ENCODE measurements at places on chromosomes 12 and 14.
A peak's percentile ranks its signal among the peaks of the same experiment; 100 is the strongest.

DNA sequence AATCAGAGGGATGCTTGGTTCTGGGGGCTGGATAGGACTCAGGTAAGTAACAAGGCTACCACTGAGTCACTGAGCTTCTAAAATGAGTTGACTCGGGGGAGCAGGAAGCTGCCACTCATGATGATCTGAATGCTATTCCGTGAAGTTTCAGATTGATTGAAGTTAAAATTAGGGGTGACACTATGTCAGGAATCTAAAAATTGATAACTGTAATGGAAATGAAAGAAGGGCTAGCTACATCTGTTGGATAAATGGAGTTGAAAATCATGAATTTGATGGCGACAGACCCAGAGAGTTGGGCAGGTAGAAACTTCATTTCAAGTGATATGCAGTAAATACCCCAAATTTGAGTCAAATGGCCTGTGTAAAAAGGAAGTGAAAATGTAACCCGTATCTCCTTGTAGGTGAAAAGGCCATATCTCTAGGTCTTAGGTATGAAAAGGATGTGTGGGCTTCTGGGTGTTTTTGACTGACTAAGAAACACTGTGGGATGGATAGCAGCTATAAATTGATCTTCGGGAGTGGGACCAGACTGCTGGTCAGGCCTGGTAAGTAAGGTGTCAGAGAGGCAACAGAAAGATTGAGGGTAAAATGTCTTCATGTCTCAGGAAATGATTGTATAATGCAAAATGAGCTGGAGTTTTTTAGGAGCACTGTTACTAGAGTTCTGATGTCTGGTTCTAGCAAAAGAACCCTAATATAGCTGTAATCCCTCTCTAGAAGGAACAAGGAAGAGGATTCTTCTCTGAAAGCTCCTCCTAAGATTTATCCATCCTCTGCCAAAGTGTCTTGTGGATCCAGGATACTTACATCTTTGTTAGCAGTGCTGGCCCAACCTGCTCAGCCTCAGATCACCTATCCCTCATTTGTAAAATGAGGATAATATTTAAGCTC is 57.3 kb downstream of the DAD1 start:
- DNase-seq, result no peak

DNA sequence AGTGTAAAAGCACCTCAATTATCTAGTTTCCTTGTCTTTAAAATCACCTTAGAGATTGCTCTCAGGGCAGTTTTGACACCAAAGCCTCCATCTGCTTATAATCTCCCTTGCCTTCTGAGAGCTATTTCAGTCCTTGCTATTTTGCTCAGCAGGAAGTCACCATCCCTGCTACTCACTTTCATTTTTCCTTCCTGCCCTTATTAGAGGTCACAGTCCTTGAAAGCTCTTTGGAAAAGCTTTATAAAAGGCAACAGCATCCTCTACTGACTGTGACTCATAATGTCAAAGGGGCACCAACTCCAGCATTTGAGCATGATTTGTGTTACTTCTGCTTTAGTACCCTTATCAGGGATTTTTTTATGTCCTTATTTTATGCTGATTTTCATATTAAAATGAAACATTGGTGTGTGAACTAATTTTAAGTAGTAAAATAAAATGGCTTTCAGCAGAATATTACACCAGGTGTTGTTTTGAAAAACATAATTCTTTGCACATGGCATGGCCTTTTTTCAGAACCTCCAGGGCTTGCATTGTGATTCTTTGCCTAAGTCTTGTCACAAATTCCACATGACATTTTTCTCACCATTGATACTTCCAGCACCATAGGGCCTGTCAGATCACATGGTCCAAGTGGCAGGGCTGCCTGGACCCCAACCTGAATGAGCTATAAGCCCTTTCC is 213.0 kb downstream of the ADAMTS20 start:
- peak; percentile 18 for DNase-seq

DNA sequence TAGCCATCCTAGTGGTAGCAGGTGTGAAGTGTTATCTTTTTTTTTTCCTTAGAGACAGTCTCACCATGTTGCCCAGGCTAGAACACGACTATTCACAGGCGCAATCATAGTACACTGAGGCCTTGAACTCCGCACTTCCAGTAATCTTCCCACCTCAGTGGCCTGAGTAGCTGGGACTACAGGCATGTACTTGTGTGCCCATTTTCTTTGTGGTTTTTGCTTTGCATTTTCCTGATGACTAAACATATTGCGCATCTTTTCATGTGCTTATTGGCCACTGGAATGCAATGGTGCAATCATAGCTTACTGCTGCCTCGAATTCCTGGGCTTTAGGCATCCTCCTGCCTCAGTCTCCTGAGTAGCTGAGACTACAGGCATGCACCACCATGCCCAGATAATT is 33.3 kb upstream of the GCH1 start:
- no peak for DNase-seq

DNA sequence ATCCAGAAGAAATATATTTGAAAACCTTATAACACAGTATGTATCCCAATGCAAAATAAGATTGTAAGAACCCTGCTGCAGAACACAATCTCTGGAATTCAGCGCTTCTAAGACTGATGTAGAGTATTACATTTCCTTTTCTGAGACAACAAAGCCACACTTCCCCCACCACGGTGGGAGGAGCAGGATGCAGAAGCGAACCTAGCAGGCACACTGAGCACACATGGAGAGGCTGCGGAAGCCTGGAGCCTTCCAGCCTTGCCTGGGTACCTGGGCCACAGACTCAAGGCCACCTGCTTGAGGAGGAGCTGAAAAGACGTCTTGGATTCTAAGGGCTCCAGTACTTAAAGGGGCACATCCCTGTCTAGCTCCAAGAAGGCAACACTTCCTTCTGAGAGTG is 46.4 kb downstream of the TCHP start:
- peak; percentile 39 for DNase-seq

DNA sequence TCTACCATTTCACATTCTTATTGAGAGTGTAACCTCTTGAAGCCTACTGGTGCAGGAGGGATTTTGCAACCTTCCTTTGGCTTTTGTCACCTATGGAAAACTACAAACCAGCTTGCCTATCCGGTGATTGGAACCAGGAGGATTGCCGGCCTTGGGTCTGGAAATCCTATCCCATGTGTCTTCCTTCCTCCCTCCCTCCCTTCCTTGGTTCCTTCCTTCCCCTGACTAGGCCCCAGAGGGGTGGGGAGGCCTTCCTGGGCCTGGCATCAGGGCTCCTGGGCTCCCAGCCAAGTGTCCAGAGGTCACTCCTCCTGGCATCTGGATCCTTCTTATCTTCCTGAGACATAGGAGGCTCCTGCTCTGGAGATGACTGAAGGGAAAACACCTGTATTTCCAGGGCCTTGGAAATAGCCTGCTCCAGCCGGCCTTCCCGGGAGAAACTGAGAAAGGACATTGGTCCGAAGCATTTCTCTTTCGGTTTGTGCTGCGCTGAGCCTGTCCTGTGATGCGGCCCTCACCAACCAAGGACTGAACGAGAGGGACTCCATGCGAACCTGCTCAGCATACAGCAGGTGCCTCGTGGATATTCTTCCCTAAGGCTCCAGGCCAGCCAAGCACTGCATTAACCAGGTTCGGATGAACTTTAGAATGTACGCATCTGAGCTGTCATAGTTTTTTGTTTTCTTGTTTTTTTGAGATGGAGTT is 43.4 kb downstream of the PSMA6 start:
- no peak for DNase-seq

- DNase-seq, result no peak
Measured at GRCh38 chr14:95547626-95548327, 12.9 kb downstream of the GLRX5 start.

GRCh38 chr12:81705586-81705985 is 53.6 kb downstream of the PPFIA2 start:
- DNase-seq, result no peak

GRCh38 chr12:89250213-89250612 is 102.1 kb downstream of the DUSP6 start:
- no peak for DNase-seq

GRCh38 chr12:15534322-15534721 is 212.0 kb downstream of the PTPRO start:
- peak; percentile 54 for DNase-seq

DNA sequence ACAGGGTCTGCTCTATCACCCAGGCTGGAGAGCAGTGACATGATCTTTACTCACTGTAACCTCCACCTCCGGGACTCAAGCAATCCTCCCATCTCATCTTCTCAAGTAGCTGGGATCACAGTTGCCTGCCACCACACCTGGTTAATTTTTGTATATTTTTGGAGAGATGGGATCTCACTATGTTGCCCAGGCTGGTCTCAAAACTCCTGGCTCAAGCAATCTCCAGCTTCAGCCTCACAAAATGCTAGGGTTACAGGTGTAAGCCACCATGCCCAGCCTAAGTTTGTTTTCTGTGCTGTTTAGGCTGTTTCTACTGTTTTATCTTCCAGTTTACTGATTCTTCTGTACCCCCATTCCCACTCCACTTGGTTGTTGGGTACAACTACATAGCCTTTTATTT is 66.3 kb downstream of the INSM2 start:
- DNase-seq, result no peak

DNA sequence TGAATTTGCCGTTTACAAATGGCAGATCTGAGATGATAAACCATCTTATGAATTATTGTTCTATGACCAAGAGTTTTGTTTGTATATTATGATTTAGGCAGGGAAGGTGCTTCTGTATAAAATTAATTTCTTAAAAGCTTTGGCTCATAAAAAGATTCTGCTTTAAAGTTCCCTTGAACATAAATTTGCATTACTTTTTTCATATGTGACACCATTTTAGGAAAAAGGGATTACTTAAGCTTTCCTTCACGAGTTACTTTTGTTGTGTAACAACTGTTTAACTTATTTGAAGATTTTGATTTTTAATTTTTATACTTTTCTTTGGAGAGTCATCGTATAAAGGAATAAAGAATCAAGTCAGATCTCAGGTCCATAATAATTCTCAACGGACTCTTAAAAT is 3.3 kb downstream of the ETNK1 start:
- DNase-seq, result no peak

GRCh38 chr14:42299692-42300091 is 693.0 kb downstream of the LRFN5 start:
- no peak for DNase-seq

- DNase-seq, result no peak
Measured at GRCh38 chr14:89813617-89814031, 140.9 kb downstream of the EFCAB11 start.

DNA sequence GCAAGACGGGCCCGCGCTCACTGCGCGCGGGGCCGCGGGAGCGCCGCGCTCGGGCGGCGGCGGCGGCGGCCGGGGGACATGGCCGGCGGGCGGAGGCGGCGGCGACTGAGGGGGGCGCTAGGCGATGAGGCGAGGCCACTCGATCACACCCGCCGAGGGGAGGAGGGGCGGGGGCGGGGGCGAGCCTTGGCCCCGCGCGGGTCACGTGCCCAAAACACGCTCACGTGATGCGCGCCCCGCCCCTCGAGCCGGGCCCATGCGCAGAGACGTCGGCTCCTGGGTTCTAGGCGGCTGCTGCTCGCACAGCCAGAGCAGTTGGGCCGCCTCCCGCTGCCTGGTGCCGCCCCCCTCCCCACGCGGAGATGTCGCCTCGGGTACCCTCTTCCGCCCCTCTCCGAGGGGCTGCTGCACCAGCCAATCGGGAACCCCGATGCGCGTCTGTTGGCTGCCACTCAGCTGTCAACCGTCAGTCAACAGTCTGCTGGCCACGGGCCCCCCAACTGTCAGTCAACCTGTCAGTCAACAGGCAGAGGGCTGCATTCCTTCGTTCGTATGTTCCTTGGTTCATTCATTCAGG is at the start of gene SPPL3:
TSS of gene SPPL3 (minus strand) at position 162 of the 577 bp plus-strand sequence. CDS start 491 bp downstream, outside the sequence.
- DNase-seq, result peak; percentile 90

DNA sequence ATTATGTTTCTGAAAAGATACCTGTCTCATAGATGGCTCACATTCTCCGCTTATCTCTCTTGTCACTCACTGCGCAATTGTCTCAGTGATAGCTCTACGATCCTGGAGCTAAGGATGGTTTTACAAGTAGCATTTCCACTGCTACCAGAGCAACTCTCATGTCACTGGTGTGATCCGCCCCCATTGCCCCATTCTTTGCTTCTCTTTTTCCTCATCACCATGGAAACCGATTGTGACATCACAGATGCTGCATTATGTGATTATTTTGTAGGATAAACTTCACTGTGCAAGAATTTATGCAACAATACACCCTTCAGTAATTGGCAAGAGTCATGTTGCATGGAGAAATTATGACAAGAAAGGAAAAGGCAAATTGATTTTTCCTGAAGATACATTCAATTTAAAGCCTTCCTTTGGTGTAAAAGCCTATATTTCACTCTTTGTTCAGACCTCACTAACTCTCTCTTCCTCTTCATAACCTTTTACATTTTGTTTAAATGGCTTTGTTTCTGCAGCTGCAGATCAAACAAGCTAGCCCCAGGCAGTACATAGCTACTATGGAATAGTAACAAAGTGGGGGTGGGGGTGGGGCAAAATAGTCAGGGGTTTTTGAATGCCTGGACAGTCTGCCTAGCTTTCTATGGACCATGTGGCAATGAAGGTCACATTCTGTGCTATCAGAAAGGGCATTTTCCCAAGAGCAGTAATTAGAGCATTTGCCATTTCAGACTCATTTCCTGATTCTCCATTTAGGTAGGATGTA is 539.8 kb downstream of the NRXN3 start:
- DNase-seq, result no peak

DNA sequence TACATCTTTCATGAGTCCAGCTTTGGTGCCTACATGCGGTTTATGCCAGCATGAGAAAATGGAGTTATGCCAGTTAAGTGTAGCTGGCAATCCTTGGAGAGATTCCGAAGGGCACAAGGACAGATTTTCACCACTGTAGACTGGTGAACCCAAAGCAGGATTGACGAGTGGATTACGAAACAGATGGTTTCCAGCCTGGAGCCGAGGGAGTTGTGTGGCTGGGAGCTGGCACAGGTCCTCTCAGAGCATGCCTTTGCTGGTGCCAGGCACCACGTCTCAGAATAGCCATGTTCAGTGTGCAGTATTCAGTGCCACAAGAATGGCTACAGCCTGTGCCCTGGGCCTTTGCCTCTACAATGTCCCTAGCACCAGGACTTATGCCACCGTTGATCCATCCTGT is 13.2 kb downstream of the KCNH3 start:
- DNase-seq, result no peak

GRCh38 chr14:101167428-101167827 is 263.9 kb upstream of the RTL1 start:
- DNase-seq, result no peak
